ENCODE measurements at places on chromosomes 7 and 10.

DNA sequence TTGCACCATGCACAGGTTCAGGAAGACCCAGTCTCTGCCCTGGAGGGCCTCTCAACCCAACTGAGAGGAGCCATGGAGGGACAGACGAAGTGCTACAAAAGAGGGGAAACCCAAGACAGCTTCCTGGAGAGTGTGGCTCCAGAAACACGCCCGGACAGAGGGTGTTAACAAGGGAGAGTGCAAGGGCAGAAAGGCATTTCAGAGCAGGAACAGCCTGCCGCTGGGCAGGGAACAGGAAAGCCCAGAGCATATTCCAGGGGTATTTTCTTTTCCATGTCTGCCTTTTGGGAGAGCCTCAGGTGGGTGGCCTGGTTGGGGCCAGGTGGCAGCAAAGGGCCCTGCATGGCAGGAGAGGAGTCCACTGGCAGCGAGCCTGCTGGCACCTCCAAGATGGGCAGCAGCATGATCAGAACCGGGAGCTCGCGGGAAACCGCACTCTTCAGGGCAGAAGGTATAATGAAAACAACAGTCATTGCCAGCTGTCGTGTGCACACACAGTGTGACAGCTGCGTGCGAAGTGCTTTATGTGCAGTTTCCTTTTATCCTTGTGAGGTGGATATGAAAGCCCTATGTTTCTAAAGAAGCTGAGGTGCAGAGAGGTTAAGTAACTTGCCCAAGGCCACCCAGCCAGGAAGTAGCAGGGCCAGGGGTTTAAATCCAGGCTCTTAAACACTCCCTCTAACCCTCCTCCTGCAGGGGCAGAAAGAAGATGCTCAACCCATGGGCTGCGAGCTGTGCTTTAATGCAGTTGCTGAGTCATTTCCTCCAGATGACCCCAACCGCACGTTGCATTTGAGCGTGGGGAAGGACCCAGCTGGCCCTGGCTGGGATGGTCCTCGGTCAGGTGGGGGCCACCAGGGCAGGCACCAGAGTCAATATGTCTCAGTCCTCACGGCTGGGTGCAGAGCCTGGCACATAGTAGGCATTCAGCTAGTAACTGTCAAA is 128.6 kb downstream of the OAT start:
- DNase-seq, result peak; percentile 75

GRCh38 chr7:50145801-50146338 is 52.8 kb upstream of the ZPBP start:
- no peak for DNase-seq

GRCh38 chr10:86583983-86584382 is 62.4 kb upstream of the WAPL start:
- DNase-seq, result no peak

- DNase-seq, result no peak
Measured at GRCh38 chr10:95278061-95278988, 12.5 kb downstream of the PDLIM1 start.

DNA sequence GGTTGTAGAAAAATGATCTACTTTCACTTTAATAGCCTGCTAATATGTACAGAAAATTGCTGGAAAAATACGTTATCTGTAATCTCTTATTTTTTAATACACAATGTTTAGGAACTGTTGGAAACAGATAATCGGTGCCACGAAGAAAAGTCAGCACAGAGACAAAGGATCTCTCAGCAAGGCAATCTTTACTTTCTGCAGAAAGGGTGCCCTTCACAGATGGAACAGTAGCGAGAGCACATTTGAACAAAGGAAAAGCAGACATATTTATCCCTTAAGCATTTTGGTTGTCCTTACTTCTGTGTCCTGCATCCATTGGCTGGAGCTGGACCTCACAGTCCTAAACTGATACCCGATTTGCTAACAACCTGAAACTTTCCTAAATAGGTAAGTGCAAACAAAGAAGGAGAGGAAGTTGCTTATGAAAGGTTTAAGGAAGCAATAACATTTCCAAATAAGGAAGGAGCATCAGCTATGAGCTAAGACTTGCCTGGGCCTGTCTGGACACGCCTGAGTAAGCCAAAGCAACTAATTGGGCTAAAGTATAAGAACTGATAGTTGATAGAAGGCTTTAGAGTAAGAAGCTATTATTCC is 640.0 kb downstream of the SH2D4B start:
- DNase-seq, result no peak

GRCh38 chr7:149478754-149479153 is 17.9 kb upstream of the ZNF777 start:
- no peak for DNase-seq

- DNase-seq, result no peak
Measured at GRCh38 chr7:92279396-92280031, 33.7 kb downstream of the ANKIB1 start.

GRCh38 chr7:157006205-157006747 is 4.2 kb downstream of the MNX1 start:
- DNase-seq, result no peak

GRCh38 chr7:34011017-34011695 is 105.8 kb downstream of the BMPER start:
- DNase-seq, result no peak

DNA sequence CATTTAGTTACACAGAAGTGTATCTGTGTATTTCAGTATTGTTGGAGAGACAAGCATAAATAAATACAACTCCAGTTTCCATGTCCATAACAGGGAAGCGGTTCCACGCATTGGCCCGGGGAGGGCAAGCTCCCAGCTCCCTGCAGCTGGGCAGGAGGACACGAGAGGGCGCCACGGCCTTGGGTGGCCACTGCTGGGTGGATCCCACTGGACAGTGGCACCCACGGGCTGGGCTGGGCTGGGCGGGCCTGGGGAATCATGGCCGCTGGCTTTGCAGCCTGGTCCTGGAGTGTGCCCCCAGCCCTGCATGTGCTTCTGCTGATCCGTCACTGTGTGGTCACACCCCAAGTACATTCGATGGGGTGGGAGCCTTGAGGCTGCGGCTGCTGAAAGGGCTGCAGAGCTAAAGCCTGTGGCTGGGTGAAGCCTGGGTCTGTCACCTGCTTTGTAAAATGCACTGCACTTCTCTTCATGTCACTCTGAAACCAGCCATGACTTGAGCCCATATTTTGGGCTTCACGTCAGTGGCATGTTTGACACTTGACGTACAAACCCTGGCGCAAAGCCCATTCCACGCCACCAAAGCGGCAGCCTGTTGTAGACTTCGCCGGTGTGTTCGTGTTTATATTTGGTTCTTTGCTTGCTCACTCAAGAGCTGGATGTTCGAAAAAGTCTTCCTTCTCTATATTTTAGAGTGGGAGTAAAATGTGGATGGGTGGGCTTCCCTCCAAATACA is 27.5 kb downstream of the LRRC27 start:
- DNase-seq, result no peak

DNA sequence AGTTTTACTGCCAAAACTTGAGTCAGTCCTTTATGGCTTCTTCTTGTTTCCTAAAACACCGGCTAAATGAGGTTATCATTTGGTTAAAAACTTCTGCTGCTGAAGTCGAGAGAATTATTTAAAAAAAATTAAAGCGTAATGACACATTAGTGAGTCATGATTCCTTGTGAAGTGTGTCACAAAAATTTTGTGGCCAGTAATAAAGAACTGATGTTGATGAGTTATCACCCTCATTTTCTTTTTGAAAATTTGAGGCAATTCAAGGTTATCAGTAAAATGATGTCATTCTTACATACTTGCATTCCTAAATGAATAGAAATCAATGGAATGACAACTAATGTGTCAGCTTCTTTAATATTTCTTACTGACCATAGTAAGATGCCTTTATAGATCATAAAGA is 427.4 kb downstream of the SORCS3 start:
- no peak for DNase-seq

DNA sequence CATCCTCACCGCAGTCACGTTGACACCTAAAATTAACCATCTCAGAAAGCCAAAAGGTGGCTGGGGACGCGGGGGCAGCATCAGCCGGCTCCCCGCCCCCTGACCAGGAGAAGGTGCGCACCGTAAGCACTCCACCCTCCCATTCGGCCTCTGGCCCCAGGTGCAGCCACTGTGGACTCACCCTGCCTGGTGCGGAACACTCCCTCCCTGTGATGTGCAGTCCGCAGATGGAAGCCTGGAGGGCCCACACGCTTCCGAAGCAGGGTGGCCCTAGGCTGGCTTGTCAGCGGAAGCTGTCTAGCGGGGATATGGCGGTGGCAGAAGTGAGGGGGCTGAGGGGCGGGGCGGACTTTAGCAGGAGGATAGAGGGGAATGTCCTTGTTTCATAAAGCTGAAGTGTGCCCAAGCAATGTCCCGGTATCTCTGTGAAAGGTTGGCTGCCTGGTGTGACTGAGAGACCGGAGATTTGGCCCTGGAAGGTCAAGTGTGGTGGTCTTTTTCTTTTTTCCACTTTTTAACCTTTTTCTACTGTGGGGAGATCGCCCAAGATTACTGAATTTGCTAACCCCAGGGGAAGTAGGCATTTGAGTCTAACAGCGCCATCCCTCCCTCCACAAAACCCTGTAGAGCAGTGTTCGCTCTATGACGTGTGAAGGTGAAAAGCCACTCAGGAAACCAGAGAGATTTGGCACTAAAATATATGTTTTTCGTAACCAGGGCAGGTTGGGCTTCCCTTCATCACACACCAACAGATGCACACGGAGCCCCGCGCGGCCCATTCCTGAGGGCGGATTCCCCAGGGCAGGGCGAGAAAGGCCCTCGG is 74.7 kb downstream of the CXCL12 start:
- DNase-seq, result no peak

DNA sequence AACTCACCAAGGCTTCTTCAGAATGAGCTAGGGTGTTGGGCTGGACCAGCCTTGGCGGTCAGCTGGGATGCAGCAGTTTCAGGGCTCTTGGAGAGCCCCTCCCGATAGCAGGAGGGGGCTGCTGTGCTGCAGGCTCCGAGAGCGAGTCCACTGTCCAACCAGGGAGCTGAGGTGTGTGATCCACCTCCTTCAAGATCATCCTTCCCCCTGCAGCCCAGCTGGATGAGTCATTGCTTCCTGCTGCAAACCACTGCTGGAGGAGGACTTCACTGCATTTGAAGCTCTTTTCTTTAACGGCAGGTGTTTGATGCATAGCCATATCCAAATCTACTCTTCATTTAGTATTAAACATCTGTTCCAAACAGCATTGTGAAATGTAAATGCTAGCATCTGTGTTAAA is 54.2 kb upstream of the EBF3 start:
- DNase-seq, result no peak

DNA sequence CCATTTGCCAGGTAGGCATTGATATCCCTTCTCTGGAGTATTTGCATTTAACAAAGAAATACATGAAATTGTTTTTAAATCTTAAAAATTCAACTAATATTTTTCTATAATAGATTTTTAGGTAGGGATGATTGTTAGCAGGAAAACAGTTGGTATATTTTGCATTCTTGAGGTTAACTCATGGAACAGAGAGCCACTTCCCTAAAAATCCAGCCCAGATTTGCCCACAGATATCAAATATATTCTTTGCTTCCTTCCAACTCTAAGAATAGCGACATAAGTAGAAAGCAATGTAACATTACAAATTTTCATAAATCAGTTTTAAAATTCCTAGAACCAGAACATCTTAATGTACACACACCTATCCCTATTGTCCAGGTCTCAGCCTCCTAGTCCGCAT is 45.0 kb upstream of the ANLN start:
- no peak for DNase-seq

DNA sequence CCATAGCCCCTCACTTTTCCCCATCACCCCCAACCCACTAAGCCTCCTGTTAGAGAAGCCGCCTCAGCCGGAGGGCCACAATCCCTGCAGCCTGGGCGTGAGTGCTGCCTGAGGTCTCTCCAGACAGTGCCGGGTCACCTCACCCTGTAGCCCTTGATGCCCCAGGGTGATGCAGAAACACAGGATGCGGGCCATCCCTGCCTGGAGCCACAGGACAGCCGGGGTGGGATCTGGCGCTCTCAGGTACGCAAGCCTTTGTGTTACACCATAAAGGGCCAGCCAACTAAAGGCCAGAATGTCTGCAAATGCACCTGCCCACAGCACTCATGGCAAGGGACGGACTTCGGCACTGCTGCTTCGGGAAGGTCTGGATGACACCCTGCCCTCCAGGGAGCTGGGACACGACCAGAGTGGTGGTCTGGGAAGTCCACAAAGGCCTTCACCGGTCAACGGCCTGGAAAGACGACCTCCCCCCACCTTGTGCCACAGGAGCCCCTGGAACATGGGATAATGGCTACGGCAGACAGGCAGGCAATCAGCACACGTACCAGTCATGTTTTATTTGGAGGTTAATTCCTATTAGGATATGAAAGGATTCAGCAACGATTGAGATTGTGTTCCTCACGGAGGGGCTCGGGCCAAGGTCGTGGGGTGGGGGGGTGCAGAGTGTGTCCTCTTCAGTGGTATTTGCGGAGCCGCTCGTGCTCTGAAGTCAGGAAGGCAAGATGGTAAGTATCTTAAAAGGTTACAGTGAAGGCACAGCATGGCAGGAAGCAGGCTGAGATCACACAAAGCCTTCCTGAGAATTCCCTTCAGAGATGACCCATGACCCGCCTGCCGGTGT is 8.1 kb downstream of the ATP5MF start:
- no peak for DNase-seq

- DNase-seq, result no peak
Measured at GRCh38 chr10:61989995-61990760, 88.7 kb downstream of the ARID5B start.

DNA sequence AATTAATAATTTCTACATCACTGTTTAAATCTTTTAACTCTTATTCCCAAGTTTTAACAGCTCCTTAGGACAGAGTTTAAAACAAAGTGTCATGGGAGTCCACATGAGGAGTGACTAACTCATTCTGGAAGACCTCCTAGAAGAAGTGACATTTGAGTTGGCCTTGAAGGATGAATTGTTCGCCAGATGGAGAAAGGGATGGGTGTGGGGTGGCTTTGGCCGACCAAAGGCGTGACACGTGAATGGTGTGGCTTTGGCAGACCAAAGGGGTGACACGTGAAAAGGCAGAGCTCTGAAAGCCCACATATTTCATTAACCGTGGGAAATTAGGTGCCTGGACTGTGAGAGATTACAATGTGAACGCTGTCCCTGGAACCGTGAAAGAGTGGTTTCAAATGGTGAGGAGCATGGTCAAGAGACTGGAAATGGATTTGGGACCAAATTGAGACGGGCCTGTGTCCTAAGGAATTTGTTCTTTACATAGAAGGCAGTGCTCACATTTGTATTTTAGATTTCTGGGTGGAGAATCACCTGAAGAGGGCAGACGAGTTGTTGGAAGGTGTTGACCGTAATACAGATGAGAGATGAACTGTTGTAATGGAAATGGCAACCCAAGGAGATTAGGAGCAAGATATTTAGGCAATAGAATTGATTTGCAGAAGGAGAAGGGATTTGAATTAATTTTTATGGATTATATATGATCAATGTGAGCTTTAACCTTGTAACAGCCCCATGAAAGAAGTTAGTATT is 228.1 kb downstream of the BICC1 start:
- DNase-seq, result no peak

DNA sequence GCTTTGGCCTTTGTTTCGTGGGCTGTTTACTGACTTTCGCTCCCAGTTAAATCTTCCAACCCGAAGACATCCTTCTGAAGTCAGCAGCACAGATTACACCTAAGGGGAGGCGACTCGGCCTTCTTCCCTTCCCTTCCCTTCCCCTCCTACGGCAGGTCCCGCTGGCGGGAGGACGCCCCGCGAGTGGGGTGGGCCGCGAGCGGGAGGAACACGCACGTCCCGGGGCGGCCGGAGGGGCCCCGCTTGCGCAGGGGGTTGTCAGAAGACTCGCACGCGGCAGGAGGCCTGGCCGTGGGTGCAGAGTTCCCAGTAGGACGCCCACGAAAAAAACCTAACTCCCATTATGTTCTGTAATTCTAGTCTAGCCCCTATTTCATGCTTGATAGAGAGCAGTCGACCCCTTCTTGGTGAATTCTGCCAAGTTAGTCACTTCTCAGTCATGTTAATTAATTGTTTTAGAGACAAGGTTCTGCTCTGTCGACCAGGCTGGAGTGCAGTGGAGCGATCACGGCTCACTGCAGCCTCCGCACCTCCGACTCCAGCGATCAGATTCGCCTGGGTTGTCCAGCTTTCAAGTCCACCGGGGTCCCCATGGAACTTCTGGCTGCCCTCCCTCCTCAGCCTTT is 19.2 kb upstream of the ZNF32 start:
- no peak for DNase-seq
